ENCODE measurements at places on chromosomes 4 and X.

DNA sequence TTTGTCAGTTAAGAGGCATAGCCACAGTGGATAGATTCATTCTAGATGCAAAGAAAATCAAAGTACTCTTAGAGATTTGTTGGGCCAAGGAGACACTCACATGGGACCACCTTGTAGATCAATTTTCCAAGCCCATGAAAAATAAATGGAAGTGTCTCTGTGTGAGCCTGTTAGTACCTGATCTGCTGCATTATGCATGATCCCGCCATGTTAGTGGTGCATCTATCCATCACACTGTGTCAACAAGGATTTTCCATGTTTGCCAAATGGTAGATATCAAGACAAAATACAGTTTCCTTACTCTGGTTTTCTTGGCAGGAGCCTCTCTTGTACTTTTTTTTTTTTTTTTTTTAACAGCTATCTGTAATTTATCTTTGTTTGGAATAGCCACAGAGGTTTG lies 112.4 kb downstream of the EGF start:
- no peak for DNase-seq

- no peak for DNase-seq
Measured at GRCh38 chr4:84177831-84178542, 321.1 kb downstream of the NKX6-1 start.

DNA sequence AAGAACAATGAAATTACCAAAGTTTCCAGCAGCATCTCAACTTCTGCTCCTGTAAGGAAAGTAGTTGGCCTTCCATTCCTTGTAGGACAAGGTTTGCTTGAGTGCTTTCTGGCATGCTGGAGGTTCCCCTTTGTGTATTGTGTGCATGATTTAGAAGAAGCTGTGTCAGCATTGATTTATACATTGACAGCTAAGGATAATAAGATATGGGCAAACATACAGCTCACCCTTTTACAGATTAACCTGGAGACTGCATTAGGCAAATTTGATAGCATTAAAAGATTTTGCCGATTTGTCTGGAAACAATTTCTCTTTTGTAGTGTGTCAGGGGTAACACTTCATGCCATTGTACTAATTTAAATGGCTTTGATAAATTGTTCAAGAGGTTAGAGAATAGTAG lies 221.8 kb upstream of the PACRGL start:
- no peak for DNase-seq

DNA sequence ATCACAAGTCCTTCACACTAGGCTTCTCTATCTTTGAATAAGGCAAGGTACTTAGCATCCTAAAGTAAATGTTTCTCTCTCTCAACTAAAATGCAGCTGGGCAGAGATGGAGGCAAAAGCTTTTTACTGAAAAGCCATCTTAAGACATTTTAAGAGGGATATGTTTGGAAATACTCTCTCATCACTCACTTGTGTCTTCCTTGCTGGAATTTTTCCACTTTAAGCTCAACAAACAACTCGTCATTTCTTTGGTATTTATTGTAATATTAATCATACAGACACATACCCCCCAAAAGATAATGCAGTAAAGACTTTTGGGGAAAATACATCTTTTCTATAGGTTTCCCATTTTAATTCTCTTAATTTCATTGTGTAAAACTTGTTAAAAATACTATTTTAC lies 16.4 kb downstream of the MBNL3 start:
- DNase-seq, result no peak

DNA sequence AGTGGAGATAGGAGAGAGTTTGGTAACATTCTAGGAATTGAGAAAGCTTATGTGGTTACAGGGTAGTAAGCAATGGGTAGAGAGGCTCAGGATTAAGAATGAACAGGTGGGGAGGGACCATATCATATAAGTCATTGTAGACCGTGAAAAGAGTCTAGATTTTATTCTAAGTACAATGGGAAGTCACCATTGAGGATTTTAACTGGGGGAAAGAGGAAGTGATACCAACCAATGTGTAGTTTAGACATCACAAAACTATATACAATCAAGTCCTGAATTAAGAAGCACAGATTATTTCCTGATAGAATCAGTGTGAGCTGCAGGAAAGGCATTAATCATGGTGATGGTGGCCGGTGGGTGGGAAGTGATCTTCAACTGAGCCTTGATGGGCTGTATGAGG lies 178.3 kb upstream of the ZIC3 start:
- no peak for DNase-seq

DNA sequence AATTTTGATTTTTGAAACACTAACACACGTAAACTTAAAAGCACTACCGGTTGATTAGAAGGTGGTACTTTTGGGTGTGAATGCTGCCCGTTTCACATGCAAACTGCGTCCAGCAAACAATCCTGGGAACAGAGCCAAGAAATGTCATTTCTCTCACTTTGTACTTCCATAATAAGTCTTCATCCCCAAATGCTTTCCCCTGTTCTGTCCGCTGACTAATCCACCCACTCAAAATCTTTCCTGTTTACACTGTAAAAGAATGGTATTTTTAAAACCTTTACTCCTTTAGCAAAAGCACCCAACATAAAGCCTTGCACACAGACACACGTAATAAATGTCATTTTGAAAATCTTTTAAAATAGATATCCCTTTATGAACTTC lies 39.1 kb upstream of the PDLIM5 start:
- no peak for DNase-seq

DNA sequence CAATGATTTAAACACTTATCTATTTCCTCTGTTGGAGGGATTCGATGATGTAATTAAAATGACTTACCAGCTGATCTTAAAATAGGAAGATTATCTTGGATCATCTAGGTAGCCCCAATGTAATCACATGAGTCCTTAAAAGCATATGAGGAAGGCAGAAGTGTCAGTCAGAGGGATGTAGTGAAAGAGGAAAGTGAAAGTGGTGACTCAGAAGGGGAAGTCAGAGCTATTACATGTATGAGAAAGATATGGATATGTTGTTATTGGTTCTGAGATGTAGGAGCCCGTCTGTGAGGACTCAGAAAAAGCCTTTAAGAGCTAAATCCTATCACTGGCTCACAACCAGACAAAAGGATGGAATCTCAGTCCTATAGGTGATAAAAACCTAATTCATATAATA lies 456.4 kb downstream of the DACH2 start:
- DNase-seq, result no peak

DNA sequence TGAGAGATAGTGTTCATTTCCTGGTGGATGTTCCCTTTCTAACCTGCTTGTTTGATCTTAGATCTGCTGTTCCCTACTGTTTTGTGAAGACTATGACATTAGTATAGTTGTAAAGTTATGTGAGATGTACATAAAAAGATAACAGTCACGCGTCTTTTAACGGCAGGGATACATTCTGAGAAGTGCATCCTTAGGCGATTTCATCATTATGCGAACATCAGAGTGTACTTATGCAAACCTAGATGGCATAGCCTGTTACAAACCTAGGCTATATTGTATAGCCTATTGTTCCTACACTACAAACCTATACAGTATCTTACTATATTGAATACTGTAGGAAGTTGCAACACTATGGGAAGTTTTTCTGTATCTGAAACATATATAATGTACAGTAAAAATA lies 50.4 kb downstream of the MCUB start:
- no peak for DNase-seq

DNA sequence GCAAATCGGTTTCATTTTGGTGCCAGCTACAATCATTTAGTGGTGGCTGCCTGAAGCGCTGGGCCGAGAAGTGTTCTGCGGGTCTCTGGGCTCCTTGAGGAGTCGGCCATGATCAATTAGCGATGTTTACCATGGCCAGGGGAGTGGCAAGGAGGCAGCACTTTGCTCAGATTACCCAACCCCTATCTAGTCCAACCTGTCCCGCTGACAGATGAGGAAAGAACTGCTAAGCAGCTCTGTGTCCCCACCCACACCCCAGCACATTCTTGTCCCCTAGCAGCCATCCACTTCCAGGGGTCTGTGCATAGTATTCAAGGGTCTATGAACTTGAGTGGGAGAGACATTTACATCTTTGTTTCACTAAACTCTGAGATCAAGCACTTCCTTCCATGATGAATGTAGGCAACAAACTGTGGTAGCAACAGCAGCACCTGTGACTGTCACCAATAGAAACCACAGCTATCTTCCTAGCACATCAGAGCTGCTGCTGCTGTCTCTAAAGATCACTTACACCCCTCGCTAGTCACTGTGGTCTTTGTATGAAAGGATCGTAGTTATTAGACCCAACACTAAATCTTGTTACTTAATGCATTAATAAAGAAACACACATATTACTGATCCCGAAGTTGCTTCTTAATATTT lies 331.6 kb downstream of the BCOR start:
- no peak for DNase-seq

DNA sequence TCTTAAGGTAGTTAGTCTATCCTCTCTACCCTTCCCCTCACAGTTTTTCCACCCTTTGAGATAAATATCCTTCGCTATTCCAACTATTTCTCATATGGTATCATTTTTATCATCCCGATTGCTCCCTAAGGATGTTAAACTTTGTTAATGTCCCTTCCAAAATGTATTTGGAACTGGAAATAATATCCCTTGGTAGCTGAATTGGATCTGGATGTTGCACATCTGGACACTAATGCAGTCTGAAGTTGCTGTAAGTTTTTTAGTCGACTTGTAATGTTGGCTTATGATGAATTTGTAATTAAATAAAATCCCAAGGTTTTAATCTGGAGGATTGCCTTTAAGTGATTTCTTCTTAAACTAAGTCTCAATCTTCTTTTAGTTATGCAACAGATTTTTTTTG lies 22.5 kb downstream of the XIAP start:
- no peak for DNase-seq

DNA sequence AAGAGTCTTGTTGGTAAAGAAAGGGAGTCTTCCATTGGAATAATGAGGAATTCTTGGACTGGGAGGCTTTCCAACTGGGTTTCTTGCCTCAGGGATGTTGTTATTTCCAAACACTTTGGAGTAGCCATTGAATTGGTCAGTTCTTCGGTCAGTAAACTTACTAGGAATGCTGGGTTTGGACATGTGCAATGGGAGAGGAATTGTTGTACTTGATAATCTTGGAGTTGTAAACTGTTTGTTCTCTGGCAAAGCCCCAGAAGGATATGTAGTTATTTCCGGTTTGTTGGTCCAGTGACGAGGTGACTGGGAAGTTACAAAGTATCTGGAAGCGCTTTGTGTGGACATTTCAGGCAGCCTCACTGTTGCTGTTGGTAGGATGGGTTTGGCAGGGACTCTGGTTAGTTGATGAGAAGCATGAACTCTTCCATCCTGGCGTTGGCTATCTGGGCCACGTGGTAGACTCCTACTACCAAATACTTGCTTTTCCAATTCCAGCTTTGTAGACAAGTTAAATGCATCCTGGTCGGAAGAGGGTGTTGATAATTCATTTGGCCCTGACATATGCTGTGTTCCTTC lies 25.9 kb downstream of the MXRA5 start:
- no peak for DNase-seq

DNA sequence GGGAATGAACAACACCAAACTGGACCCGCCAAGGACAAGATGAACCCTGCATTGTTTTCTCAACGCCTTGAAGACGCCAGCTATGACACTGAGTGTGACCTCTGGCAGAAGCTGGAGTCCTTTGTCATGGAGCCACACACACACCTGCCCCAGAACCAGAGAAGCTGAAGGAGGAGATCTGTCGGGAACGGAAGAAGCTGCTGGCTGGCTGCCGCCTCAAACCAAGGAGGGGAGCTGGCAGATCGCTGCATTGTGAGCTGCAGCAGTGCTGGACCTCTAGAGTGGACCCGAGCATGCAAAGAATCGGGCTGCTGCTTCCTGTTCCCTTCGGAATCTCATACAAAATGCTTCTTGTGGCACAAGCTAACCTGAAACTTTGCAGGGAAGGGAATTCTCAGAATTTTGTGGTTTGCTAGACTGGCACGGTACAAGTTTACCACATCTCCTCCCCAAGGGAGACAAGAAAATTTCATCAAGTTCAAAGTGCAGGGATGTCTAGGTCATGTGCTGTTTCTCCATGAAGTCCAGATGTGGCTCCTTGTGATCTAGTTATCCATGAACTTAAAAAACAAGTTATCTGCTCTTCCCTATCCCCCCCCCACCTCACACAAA lies 23.4 kb upstream of the GLRB start:
- DNase-seq, result no peak

GRCh38 chr4:148412460-148412994 lies 29.7 kb downstream of the NR3C2 start:
- DNase-seq, result no peak

GRCh38 chr4:127731406-127731805 lies 1.2 kb downstream of the SLC25A31 start:
- DNase-seq, result no peak

DNA sequence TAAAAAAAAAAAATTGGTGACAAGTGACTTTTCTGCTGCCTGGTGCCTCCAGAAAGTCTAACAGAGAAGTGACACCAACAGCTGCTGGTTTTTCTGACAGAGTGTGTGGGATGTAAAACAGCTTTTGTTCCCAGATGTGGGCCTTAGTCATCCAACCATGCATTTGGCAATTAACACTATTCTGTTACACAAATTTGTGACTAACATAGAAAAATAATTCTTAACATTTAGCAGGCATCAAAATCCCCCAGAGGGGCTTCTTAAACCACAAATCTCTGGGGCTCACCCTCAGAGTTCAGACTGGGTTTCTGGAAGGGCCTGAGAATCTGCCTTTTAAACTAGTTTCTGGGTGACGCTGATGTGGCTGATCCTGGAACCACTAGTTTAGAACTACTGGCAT lies 100.5 kb upstream of the PCDH7 start:
- DNase-seq, result no peak

GRCh38 chrX:115268421-115268820 lies 21.1 kb upstream of the LUZP4 start:
- DNase-seq, result no peak

- no peak for DNase-seq
Measured at GRCh38 chr4:48546336-48546735, 56.3 kb downstream of the ZAR1 start.

DNA sequence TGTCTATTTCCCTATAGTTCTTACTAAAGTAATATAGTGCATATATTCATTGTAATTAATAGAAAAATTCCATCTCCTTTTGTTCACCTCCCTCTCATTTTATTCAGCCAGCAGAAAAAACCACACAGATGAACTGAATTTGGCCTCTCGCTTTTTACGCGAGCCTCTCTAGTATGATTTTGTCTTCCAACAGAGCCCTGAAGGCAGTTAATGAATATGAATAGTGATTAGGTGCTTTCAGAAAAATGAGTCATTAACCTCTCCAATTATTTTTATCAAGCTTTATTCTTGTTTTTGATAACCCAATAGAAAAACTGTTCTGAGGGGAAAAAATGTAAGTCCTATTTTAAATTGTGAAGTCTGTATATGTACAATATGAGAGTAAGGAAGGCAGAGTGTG lies 74.1 kb downstream of the ZAR1 start:
- no peak for DNase-seq

Data from stimulated activated CD4-positive, alpha-beta T cell treated with anti-CD3 and anti-CD28 coated beads, Interleukin-12 subunit alpha, Interleukin-12 subunit beta, amount 100 ng/mL, for 24 hours (primary cell).